ENCODE measurements at places on chromosomes 2 and 18. TPM values are rescaled to one million over a fixed set of nuclear protein-coding genes. Genes with fewer than 3 reads are reported as not detected.

GRCh38 chr2:109160714-109161440 lies 31.9 kb downstream of the SH3RF3 start:
- H3K27ac ChIP-seq = no peak overlapping the region
- H3K27me3 ChIP-seq = no peaks in the 10 kb centered on the region
- no peak for DNase-seq

GRCh38 chr2:111117598-111118480 lies 2.9 kb upstream of the BCL2L11 start:
- no peaks in the 10 kb centered on the region for H3K27me3 ChIP-seq
- no peaks in the 10 kb centered on the region for H3K36me3 ChIP-seq
- DNase-seq = peak; percentile 87
- H3K27ac ChIP-seq = no peak overlapping the region
- H3K4me1 ChIP-seq = peaks cover 49% of the 10 kb centered on the region
- H3K4me3 ChIP-seq = peak overlapping the region; percentile 77

The SERPINB10 gene
- total RNA-seq = 0.11 TPM

The SERPINB5 gene
- not detected for total RNA-seq

The CYP26B1 gene
- 4.6 TPM for total RNA-seq

Data from upper lobe of left lung (tissue), 6 donors.